ENCODE measurements at places on chromosomes 16 and 17. TPM values are rescaled to one million over a fixed set of nuclear protein-coding genes. Genes with fewer than 3 reads are reported as not detected.

DNA sequence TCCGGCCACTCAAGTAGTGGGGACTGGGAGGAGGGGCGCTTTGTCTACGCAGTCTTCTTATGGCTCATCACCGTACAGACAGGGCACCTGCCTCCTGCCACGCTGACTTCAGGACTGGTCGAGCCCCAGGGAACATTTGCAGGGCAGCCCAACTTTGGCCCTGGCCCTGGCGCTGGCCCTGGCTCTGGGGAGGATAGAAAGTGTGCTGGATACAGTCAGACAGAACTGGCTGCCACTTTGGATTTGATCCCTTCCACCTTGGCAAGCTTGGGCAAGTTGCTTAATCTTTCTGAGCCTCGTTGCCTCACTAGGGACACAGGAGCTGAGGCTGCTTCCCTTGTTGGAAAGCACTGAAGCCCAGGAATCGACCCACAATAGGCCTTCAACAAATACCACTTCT lies 13.6 kb downstream of the LGALS9 start:
- no peaks in the 10 kb centered on the region for H3K4me1 ChIP-seq
- no peaks in the 10 kb centered on the region for H3K27me3 ChIP-seq
- no peak for DNase-seq
- H3K27ac ChIP-seq = no peak overlapping the region
- H3K36me3 ChIP-seq = peaks cover 6% of the 10 kb centered on the region

DNA sequence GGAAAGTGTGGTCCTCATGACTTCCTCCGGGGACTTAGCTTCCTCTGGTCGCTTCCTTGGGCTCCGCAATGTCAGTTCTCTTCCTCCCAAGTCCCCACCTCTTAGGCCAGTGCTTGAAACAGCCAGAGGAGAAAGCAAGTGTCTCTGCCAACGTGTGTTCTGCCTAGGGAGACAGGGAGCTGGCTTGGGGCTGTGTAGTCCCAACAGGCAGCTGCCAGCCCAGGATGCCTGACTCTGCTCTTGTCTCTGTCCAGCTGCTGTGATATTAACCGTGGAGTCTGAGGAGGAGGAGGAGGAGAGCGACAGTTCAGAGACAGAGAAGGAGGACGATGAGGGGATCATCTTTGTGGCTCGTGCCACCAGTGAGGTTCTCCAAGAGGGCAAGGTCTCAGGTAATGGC lies 13.5 kb upstream of the PLEKHG4 start:
- DNase-seq = no peak
- no peaks in the 10 kb centered on the region for H3K4me1 ChIP-seq
- H3K27me3 ChIP-seq = no peaks in the 10 kb centered on the region
- no peaks in the 10 kb centered on the region for H3K36me3 ChIP-seq

DNA sequence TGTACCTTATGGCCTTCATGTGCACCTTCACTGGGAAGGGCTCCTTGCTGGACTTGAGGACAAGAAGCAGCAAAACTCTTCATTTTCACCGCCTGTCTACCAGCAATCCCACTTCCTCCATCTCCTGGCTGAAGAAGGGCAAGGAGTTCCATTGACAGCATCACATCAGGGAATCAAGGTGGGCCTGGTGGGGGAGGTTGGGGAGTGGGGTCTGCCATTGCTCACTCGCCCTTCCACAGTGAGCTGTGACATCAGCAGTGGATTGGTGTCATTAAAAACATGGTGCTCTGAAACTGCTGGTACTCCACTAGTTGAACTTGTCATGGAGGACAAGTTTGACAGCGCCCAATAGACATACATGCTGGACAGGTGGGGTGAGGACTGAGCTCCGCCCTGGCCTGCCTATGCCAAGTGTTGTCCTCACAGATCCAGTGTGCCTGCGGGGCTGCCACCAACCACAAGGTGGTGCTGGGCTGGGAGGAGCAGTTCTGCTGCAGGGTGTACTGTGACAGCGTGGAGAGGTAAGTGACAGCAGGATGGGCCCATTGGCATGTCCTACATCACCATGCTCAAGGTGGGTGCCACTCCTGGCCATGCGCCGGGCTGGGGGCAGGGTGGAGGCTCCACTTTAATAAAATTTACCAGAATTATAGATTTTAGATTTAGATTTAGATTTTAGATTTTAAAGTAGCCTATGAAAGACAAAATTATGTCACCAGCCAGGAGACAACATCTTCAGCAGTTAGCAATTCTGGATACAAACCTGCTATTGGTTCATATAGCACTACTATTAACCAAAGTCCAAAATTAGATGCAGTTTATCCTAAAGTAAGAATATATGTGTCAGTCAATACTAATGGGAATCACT lies 1729.1 kb downstream of the TP53TG3F start:
- no peak overlapping the region for H3K4me3 ChIP-seq
- H3K36me3 ChIP-seq = no peaks in the 10 kb centered on the region
- DNase-seq = no peak
- H3K27ac ChIP-seq = no peak overlapping the region
- no peaks in the 10 kb centered on the region for H3K27me3 ChIP-seq
- no peaks in the 10 kb centered on the region for H3K4me1 ChIP-seq

- H3K27me3 ChIP-seq = no peaks in the 10 kb centered on the region
- peaks cover 3% of the 10 kb centered on the region for H3K4me1 ChIP-seq
- peak overlapping the region; percentile 98 for H3K27ac ChIP-seq
- peak overlapping the region; percentile 74 for H3K4me3 ChIP-seq
These were observed 7.3 kb downstream of the ARHGAP27 start for GRCh38 chr17:45425125-45425983.

GRCh38 chr17:17812211-17813054 lies 24.4 kb downstream of the SREBF1 start:
- H3K27ac ChIP-seq = peak overlapping the region; percentile 57
- H3K36me3 ChIP-seq = peaks cover 21% of the 10 kb centered on the region
- no peaks in the 10 kb centered on the region for H3K27me3 ChIP-seq
- no peaks in the 10 kb centered on the region for H3K4me1 ChIP-seq
- no peak overlapping the region for H3K4me3 ChIP-seq
- peak; percentile 35 for DNase-seq

GRCh38 chr17:31470592-31470991 lies 79.1 kb downstream of the RAB11FIP4 start:
- H3K36me3 ChIP-seq = no peaks in the 10 kb centered on the region
- H3K4me3 ChIP-seq = no peak overlapping the region
- no peak for DNase-seq
- H3K27me3 ChIP-seq = no peaks in the 10 kb centered on the region

GRCh38 chr16:75763204-75763603 lies 36.9 kb upstream of the CPHXL start:
- H3K4me1 ChIP-seq = no peaks in the 10 kb centered on the region
- DNase-seq = no peak
- no peak overlapping the region for H3K27ac ChIP-seq
- no peaks in the 10 kb centered on the region for H3K27me3 ChIP-seq
- H3K36me3 ChIP-seq = no peaks in the 10 kb centered on the region
- no peak overlapping the region for H3K4me3 ChIP-seq

- DNase-seq = no peak
- no peak overlapping the region for H3K4me3 ChIP-seq
These were observed 169.4 kb downstream of the ABCA8 start for GRCh38 chr17:68785565-68786486.

DNA sequence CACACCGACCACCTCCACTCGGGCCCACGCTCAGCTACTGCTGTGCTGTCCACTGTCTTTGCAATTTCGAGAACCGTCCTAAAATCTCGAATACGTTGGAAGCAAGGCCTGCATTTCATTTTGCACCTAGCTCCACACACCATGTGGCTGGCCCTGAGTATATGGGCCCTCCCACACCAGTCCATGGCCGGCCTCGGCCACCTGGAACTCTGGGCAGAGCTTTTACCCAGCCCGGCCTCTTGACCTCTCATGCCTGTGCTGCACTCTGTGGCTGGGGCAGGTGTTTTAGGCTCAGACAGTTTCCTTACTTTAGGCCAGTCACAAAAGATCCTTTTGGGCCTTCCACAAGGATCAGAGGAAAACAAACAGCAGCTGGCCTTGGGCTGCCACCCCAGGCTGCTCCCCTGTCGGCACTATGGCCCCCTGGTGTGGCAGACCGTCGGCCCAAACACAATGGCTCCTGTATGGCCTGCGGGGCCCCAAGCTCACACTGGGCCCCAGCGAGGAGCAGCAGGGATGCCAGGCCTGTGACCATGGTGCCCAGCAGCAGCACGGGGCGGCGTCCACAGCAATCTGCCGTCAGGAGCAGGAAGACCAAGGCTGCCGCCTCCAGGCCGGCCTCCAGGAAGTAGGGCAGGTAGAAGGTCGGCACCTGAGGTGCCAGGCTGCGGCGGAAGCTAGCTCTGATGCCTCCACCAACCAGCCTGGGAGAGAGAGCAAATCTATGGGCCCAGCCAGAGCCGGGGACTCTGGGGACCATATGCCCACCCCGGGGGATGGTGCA lies 2.5 kb downstream of the SLC22A31 start:
- H3K36me3 ChIP-seq = no peaks in the 10 kb centered on the region
- H3K27ac ChIP-seq = no peak overlapping the region
- peaks cover 26% of the 10 kb centered on the region for H3K27me3 ChIP-seq
- no peak overlapping the region for H3K4me3 ChIP-seq
- DNase-seq = no peak

- DNase-seq = peak; percentile 48
- no peak overlapping the region for H3K4me3 ChIP-seq
These were observed 26.2 kb downstream of the ABCC3 start for GRCh38 chr17:50660887-50661345.

GRCh38 chr17:79188048-79188447 lies 113.4 kb downstream of the ENGASE start:
- H3K36me3 ChIP-seq = no peaks in the 10 kb centered on the region
- DNase-seq = peak; percentile 23

GRCh38 chr17:41777574-41778188 lies 8.8 kb downstream of the JUP start:
- H3K27me3 ChIP-seq = no peaks in the 10 kb centered on the region
- peak; percentile 68 for DNase-seq
- no peaks in the 10 kb centered on the region for H3K36me3 ChIP-seq
- H3K4me3 ChIP-seq = no peak overlapping the region
- H3K4me1 ChIP-seq = peaks cover 71% of the 10 kb centered on the region
- H3K27ac ChIP-seq = peak overlapping the region; percentile 89

DNA sequence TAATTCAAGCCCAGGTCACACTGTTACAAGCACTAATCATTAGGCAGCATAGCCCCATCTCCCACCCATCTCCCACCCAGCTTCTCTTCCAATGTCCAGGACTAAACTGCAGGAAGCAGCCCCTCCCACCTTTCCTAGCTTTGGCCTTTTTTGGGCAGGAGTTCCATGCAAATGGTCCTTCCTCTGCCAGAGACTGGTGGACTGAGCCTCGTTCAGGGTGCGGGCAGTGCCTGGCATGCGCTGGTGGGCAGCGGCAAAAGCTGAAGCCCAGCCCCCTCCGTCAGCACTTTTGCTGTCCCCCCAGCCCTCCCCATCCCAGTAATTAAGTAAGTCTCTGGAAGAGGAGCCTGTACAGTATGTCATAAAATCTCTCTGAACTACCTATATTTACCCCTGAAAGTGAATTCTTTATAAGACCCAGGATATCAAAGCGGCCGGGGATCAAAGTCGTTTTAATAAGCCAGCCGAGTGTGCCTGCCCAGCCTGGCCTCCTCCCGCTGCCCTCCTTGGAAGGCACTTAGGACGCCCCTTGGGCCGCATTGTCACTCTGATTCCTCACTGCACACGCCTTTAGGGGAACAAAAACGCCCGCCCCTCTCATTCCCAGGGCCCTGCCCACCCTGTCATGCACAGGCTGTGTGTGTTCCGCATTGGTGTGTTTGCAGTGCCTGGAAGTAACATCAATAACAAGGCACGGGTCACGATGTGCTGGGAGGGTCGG lies 109.9 kb downstream of the IRX5 start:
- H3K4me1 ChIP-seq = no peaks in the 10 kb centered on the region
- DNase-seq = no peak
- H3K27me3 ChIP-seq = peaks cover 5% of the 10 kb centered on the region
- H3K4me3 ChIP-seq = no peak overlapping the region
- no peak overlapping the region for H3K27ac ChIP-seq

DNA sequence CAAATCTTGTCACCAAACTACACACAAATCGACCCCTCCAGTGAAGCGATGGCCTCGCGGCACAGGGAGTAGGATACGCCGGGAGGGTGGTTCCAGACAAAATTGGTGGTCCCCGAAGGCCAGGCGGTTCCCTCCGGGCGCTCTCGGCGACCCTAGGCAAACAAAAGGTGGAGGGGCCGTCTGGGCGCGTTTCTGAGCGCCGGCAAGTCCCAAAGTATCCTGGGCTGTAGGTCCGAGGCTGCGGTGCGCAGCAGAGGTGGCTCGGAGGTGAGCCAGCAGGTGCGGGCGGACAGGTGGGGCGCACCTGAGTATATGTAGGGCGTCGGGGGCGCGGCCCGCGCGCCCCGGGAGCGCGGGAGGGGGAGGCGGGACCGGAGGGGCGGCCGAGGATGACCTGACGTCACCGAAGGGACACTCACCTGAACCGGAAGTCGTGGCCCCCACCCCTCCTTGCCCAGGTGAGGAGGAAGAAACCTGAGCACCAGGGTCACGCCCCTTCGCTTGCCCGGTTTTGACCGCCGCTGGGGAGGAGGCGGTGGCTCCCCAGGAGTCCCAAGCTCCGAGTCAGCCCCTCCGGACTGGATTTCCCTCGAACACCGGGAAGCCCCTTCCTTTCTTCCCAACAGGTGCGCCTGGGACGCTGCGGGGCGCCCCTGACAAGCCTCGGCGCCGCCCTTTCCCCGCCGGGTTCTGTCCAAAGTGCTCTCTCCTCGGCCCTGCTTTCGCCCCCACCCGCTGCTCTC lies at the start of gene CLDN7:
Gene CLDN7, minus strand, starts transcription at position 287 of the 743 bp plus-strand sequence. CDS start 435 bp downstream, outside the sequence.
- no peaks in the 10 kb centered on the region for H3K27me3 ChIP-seq
- peaks cover 35% of the 10 kb centered on the region for H3K36me3 ChIP-seq
- H3K4me1 ChIP-seq = no peaks in the 10 kb centered on the region
- DNase-seq = peak; percentile 98
- H3K27ac ChIP-seq = peak within 1 kb of the TSS; percentile 99
- H3K4me3 ChIP-seq = peak within 1 kb of the TSS; percentile 89

DNA sequence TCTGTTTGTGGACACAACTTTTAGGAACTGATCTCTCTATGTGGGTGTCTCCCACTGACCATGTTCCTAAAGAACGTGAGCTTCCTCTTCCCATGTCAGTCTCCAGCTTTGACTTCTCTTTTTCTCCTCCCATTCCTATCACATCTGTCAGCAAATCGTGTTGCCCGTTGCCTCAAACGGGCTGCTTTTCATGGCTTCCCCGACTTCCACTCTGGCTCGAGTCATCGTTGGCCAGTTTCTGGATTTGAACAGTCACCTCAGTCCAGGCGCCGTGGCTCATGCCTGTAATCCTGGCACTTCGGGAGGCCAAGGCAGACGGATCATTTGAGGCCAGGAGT lies 5.4 kb downstream of the ABCC1 start:
- H3K27me3 ChIP-seq = no peaks in the 10 kb centered on the region
- no peak overlapping the region for H3K4me3 ChIP-seq
- DNase-seq = no peak

- no peaks in the 10 kb centered on the region for H3K4me1 ChIP-seq
- H3K36me3 ChIP-seq = no peaks in the 10 kb centered on the region
- H3K4me3 ChIP-seq = no peak overlapping the region
- DNase-seq = no peak
- no peaks in the 10 kb centered on the region for H3K27me3 ChIP-seq
- H3K27ac ChIP-seq = no peak overlapping the region
These were observed 359.6 kb upstream of the CCL2 start for GRCh38 chr17:33895491-33895890.

Gene SRSF2
- polyA plus RNA-seq = 114 TPM

Gene KRT20
- polyA plus RNA-seq = 66.8 TPM

Gene SLC6A4
- 26.0 TPM for polyA plus RNA-seq

Gene GRAP
- polyA plus RNA-seq = not detected

Gene KRTAP4-1
- polyA plus RNA-seq = not detected

Gene GNPTG
- 36.2 TPM for polyA plus RNA-seq

Gene MLLT6
- polyA plus RNA-seq = 19.5 TPM

Gene CLEC3A
- polyA plus RNA-seq = not detected

Measured in small intestine (tissue), 16 donors.